CD4-positive, alpha-beta T cell treated with Interleukin-17A for 4 hours (primary cell): ENCODE measurements at places on chromosomes 7 and 10.

- no peak for DNase-seq
Observed at GRCh38 chr7:30928254-30928872, 16.7 kb downstream of the AQP1 start.

- no peak for DNase-seq
Observed at GRCh38 chr7:85828614-85829013, 641.8 kb upstream of the SEMA3D start.

DNA sequence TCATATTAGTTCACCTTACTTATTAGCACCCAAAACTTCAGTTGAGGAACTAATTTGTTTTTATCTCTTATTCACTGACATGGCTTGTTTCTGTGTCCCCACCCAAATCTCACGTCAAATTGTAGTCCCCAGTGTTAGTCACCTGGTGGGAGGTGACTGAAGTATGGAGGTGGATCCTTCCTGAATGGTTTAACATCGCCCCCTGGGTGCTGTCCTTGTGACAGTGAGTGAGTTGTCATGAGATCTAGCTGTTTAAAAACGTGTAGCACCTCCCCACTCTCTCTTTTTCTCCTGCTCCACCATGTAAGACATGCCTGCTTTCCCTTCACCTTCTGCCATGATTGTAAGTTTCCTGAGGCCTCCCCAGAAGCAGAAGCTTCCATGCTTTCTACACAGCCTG lies 75.0 kb upstream of the HECTD2 start:
- no peak for DNase-seq

GRCh38 chr10:127012769-127013152 lies 107.5 kb downstream of the DOCK1 start:
- no peak for DNase-seq

- DNase-seq = no peak
Observed at GRCh38 chr10:130470973-130471372, 334.8 kb downstream of the GLRX3 start.

GRCh38 chr7:45683556-45684148 lies 109.5 kb downstream of the ADCY1 start:
- no peak for DNase-seq

DNA sequence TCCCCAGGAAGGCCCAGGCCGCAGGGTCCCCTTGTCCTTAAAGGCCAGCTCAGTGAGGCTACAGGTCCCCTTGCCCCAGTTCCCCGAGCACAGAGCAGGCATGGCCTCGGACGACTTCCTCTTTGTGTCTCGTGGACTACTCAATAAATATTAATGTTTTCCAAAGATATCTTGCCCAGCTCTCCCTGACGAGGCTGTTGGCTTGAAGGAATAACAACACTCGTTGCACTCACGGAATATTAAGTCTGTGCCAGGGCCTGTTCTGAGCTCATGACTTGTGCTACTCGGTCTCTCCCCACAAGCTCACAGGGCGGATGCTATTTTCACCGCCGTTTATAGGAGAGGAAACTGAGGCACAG lies 68.2 kb downstream of the CUX1 start:
- DNase-seq = no peak

DNA sequence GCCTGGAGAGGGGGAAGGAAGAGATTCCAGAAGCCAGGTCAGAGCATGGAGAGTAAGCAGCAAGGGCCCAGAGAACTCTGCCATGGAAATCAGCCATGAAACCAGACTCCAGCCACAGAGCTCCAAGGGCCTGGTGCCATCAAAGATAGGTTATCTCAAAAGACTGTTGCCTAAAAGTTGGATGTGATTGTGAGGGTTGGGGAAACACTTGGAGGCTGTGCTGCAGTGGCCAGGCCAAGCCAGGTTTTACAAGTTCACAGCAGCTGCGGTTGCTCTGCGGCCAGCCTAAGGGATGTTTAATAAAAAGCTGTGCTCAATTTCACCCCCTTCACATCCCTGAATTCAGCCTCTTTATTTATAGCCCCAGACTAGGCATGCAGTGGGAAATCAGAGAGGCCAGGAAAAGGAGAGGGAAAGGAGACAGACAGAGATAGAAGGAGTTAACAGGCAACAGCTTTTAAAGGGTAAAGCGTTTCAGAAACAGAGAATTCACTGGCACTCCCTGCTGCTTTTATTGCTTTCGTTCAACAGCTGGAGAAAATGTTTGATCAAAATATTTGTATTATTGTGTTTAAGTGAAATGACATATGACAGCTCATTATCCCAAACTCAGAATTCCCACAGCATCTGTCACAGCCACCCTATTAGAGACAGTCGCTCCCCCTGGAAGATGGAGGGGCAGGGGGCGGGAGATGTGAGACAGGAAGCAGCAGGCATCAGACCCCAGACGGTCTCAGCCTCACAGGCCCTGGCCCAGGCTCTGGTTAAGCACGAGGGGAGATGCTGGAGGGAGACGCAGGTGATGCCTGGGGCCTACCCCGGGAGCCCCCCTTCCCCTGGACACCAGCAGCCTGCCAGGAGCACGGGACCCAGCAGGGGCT lies 140.1 kb downstream of the GLI3 start:
- DNase-seq = no peak

DNA sequence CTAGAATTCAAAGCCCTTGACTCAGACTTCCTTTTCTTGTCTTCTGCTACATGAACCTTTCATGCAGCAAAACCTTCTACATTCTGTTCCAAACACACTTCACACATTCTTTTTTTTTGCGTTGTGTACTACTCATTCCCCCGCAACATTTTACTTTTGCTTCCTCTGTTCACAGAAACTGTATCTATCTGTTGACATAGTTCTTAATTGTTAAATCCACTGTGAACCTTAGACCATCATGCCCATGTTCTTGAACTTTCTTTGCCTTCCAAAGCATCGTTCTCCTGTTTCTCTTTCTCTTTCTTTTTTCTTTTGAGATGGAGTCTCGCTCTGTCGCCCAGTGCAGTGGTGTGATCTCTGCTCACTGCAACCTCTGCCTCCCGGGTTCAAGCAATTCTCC lies 14.2 kb downstream of the CCSER2 start:
- no peak for DNase-seq

DNA sequence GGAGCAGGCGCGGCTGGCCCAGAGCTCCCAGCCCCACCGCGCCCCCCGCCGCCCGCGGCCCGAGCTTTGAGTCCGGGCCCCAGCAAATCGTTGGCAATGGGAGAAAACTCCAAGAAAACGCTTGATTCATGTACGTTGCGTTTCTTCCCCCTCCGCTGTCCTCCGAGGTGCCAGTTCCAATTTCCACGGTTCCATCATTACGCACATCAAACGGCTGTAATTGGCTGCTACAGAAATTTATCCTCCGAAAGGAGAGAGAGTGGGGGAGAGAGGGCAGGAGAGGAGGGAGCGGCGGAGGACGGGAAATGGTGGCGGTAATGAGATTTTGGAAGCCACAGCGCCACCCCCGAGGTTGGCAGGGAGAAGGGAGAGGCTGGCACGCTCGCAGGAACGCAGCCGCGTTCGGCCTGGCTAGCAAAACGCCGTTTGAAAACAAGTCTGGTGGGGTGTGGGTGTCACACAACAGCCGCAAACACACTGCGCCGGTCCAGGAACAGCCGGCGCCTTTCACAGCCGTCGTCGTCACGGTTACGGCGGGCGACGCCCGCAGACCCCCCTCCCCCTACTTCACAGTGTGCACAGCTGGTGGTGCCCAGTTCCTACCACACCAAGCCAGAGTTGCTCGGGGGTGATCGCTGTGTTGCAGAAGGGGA lies 57.5 kb downstream of the UNCX start:
- DNase-seq = peak; percentile 42

- no peak for DNase-seq
Observed at GRCh38 chr7:122515404-122515803, 183.5 kb downstream of the RNF133 start.

DNA sequence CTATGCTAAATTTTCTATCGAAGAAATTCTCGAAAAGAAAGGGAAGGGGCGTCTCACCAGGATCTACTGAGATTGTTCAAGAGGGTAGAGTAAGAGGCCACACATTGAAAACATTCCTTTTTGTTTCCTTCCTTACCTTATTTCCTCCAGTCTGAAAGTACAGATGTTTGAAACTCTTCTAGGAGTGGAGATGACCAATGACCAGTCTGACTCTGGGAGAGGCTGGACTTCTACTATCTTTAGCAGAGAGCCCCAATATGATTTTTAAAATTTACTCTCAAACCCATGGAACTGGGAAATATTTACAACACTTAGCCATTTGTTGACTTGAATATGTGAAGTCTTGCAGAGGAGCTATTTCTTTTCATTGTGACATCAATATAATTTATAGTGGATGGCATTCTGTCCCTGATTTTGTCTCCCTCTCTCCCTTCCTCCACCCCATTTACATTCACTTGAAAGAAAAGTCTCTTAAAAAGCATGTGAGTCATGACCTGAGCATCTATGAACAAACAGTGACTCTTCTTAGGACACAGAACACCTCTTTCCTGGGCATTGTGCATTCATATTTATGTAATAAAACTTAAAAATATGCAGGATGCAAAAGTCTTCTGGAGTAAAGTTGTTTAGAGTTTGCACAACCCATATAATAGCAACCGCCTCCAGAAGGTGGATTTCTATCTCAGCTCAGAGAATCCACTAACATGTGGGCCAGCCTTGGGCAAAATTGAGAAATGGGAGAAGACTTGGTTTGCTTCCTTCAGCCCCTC lies 31.2 kb upstream of the BMPER start:
- DNase-seq = no peak

- DNase-seq = no peak
Observed at GRCh38 chr10:61869774-61870525, 31.5 kb upstream of the ARID5B start.
